ENCODE measurements at places on chromosomes 16 and 17. TPM values are rescaled to one million over a fixed set of nuclear protein-coding genes. Genes with fewer than 3 reads are reported as not detected.

GRCh38 chr16:53768593-53768992 lies 64.6 kb downstream of the FTO start:
- no peaks in the 10 kb centered on the region for H3K27me3 ChIP-seq
- no peak overlapping the region for H3K4me3 ChIP-seq
- no peaks in the 10 kb centered on the region for H3K36me3 ChIP-seq
- no peak overlapping the region for H3K27ac ChIP-seq
- DNase-seq: no peak

DNA sequence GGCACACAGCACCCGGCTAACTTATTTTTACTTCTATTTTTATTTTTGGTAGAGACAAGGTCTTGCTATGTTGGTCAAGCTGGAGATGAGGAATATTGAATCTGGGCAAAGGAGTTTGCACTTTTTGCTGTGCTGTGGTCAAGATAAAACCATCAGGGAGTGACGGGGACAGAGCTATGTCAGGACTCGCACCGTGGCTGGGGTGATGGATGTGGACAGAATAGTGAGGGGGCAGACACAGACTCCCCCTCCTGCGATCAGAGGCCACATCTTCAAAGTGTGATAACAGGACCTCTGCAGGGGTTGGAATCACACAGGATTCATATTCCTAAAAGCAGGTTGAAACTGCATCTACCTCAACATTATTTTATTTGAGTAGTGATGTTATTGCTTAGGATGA lies 25.6 kb downstream of the IL21R start:
- H3K36me3 ChIP-seq: no peaks in the 10 kb centered on the region
- peak; percentile 7 for DNase-seq
- no peak overlapping the region for H3K27ac ChIP-seq

DNA sequence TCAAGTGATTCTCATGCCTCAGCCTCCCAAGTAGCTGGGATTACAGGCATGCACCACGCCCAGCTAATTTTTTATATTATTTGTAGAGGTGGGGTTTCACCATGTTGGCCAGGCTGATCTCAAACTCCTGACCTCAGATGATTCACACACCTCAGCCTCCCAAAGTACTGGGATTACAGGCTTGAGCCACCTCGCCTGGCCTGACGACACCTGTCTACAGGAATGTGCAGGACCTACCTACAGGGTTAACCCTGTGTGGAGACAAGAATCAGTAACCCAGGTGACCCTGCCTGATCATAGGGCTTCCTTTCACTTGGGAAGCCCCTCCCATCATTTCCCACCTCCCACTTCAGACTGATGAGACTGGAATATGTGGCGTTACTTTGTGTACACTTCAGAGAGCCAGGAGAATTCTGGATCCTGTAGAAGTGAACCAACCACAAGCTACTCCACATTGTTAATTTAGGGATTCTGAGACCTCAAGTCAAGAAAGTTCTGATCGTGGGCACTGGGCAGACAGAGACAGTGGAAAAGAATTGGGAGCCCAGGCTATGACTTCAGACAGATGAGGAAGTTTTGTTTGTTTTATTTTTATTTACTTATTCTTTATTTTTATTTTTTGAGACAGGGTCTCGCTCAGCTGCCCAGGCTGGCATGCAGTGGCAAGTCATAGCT lies 5.7 kb upstream of the MILR1 start:
- no peaks in the 10 kb centered on the region for H3K27me3 ChIP-seq
- peak overlapping the region; percentile 40 for H3K27ac ChIP-seq
- no peak overlapping the region for H3K4me3 ChIP-seq
- H3K36me3 ChIP-seq: no peaks in the 10 kb centered on the region

- H3K36me3 ChIP-seq: no peaks in the 10 kb centered on the region
- H3K4me3 ChIP-seq: no peak overlapping the region
- H3K4me1 ChIP-seq: peaks cover 70% of the 10 kb centered on the region
- H3K27me3 ChIP-seq: no peaks in the 10 kb centered on the region
Observed at GRCh38 chr16:4372578-4373355, 1.1 kb downstream of the VASN start.

- DNase-seq: peak; percentile 98
- H3K27ac ChIP-seq: peak overlapping the region; percentile 94
- no peaks in the 10 kb centered on the region for H3K36me3 ChIP-seq
- no peak overlapping the region for H3K4me3 ChIP-seq
- H3K27me3 ChIP-seq: no peaks in the 10 kb centered on the region
Observed at GRCh38 chr17:40111221-40112128, 10.3 kb upstream of the MSL1 start.

- H3K27ac ChIP-seq: peak overlapping the region; percentile 97
- peaks cover 21% of the 10 kb centered on the region for H3K36me3 ChIP-seq
- no peaks in the 10 kb centered on the region for H3K27me3 ChIP-seq
- peak; percentile 50 for DNase-seq
- H3K4me1 ChIP-seq: peaks cover 24% of the 10 kb centered on the region
Observed at GRCh38 chr17:75047398-75048098, 523 bp downstream of the KCTD2 start.

DNA sequence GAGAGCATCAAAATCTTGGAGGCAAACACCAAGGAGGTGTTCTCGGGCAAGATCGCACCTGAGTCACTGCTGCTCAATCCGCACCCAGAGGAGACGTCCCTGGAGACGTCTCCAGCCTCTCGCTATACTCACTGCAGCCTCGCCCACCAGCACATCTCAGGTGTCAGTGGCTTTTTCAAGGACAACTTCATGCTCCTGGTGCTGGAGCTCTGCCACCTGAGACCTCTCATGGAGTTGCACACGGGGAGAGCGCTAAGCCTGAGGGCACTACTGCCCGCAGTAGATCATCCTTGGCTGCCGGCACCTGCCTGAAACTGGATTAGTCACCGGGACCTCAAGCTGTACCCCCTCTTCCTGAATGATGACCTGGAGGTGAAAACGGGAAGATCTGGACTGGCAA lies 2.6 kb upstream of the MBTPS1 start:
- no peak overlapping the region for H3K27ac ChIP-seq
- peaks cover 11% of the 10 kb centered on the region for H3K36me3 ChIP-seq
- DNase-seq: no peak
- H3K27me3 ChIP-seq: no peaks in the 10 kb centered on the region

DNA sequence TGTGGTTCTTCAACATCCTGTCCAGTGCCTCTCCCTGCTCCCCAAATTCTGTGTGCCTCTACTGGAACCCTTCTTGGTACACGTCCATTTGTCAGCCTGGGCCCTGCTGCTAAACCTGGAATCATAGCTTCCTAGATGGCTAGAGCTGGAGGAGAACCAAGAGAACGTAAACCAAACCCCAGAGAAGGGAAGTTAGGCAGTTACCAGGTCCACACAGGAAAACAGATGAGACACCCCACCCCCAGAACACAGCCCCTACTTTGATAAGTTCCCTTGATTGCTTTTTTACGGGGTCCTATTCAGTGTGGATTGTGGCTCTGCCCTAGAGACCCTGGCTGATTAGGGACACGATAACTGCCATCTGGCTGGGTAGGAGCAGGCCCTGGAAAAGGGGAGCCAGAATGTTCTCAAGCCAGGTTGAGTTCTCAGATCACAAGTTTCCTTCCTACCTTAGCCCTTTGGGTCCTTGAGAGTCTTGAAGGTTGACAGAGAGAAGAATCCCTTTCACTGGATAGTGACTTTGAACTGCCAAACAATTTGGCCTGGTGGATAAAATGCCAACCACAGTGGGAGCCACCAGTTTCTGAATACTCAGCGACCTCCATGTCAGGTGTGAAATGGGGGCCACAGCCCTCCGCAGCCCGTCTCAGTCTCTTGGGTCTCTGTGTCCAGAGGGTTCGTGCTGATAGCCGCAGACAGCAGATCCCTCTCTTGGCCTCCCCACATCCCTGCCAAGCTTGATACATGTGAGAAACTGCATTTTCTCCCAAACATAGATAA lies 7.9 kb downstream of the TBX4 start:
- no peaks in the 10 kb centered on the region for H3K36me3 ChIP-seq
- no peak overlapping the region for H3K27ac ChIP-seq
- no peaks in the 10 kb centered on the region for H3K4me1 ChIP-seq
- H3K4me3 ChIP-seq: no peak overlapping the region
- no peak for DNase-seq

DNA sequence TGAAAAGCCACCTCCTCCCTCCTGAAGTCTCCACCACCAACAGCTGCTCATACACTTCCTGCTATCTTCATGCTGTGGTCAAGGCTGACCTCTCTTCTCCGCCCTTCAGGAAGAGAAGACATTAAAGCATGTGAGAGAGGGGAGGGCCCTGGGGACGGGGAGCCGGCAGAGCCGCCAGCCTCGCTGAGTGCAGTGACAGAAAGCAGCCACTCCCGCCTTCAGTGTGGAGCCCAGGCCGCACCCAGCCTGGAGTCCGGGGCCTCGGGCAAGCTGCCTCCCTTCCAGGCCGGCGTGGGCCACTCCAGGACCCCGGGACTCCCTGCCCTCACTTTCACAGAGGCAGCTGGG lies 94.7 kb upstream of the TNRC6C start:
- H3K27ac ChIP-seq: no peak overlapping the region
- no peaks in the 10 kb centered on the region for H3K4me1 ChIP-seq
- H3K27me3 ChIP-seq: no peaks in the 10 kb centered on the region
- no peak overlapping the region for H3K4me3 ChIP-seq

GRCh38 chr16:81810361-81810760 lies 31.3 kb downstream of the PLCG2 start:
- no peaks in the 10 kb centered on the region for H3K4me1 ChIP-seq
- no peaks in the 10 kb centered on the region for H3K27me3 ChIP-seq
- H3K27ac ChIP-seq: no peak overlapping the region
- no peaks in the 10 kb centered on the region for H3K36me3 ChIP-seq
- no peak for DNase-seq

DNA sequence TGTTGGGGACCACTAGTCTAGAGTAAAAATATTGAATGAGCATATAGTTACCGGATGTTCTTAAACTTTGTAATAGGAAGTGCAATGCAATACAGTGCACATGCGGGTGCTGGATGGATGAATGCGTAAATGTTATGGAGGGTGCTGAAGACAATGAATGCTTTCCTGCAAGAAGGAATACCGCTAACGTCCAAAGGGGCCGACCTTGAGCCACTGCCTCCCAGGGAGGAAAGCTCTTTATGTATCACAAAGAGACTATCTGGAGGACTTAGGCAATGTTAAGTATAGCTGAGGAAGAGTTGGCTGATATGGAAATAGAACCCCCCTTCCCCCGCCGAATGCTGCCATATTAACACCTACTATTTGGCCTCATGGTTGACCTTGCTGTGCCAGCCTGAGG lies 27.5 kb upstream of the SHCBP1 start:
- DNase-seq: no peak
- no peaks in the 10 kb centered on the region for H3K4me1 ChIP-seq
- no peaks in the 10 kb centered on the region for H3K36me3 ChIP-seq
- H3K4me3 ChIP-seq: no peak overlapping the region
- no peak overlapping the region for H3K27ac ChIP-seq

DNA sequence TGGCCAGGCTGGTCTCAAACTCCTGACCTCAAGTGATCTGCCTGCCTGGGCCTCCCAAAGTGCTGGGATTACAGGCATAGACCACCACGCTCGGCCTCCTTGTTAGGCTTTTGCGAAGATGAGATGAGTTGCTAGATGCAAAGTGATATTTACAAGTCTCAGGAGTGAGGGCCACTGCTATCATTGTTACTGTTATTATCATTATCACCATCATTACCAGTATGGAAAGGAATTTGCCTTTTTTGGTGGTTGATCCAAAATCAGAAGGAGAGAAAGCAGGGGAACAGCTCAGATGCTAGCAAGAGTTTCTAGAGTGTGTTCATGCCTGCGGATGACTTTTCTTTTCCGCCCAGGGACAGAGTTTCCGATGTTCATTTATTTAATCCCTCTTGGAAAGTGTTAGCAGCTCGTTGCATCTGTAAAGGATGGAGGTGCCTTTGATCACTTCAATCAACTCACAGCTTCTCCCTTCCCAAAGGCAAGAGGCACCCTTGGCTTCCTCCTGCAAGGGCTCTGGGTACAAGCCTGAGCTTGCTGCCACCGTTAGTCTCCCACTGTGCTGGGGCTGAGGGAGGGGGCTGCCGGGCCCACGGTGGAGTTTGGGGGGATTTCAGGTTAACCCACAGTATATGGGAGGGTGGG lies 21.6 kb downstream of the ITPRIPL2 start:
- no peak overlapping the region for H3K27ac ChIP-seq
- H3K4me1 ChIP-seq: peaks cover 8% of the 10 kb centered on the region
- DNase-seq: no peak
- no peaks in the 10 kb centered on the region for H3K36me3 ChIP-seq
- no peak overlapping the region for H3K4me3 ChIP-seq
- H3K27me3 ChIP-seq: no peaks in the 10 kb centered on the region

DNA sequence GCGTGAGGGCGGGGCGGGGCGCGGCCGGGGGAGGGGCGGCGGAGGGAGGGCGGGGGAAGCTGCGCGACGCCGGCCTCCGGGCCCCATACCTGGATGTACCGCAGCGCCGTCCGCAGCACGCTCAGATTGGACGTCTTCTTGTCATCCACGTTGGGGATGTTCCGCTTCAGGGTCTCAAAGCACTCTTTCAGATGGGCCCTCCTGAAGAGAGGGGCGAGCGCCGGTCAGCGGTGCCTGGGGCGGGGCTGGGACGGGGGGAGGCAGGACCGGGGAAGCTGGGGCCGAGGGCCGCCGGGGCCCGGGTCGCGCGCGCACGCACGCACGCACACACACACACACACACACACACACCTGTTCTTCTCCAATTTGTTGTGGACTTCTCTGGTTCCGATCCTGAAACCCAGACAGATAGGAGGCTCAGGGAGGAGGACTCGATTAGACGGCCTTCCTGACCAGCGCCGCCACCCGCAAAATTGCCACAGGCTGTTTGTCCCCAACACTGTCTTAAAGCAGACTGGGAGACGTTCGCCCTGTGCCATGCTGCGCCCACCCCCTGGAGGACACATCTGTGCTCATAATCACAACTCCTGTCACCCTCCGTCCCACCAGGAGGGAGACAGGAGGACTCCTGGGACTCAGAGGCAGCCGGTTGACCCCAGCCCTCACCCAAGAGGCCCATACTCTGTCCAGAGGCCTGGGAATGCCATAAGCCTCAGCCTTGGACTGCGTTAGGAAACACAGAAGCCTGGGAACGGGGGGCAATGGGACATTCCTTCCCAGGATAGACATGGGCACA lies 6.7 kb downstream of the MNT start:
- no peaks in the 10 kb centered on the region for H3K27me3 ChIP-seq
- DNase-seq: peak; percentile 53
- peak overlapping the region; percentile 99 for H3K27ac ChIP-seq
- H3K4me1 ChIP-seq: peaks cover 56% of the 10 kb centered on the region
- H3K4me3 ChIP-seq: no peak overlapping the region
- H3K36me3 ChIP-seq: no peaks in the 10 kb centered on the region

GRCh38 chr16:85211271-85211801 lies 99.1 kb upstream of the CIBAR2 start:
- H3K27me3 ChIP-seq: no peaks in the 10 kb centered on the region
- H3K36me3 ChIP-seq: no peaks in the 10 kb centered on the region
- DNase-seq: peak; percentile 35
- peaks cover 50% of the 10 kb centered on the region for H3K4me1 ChIP-seq

DNA sequence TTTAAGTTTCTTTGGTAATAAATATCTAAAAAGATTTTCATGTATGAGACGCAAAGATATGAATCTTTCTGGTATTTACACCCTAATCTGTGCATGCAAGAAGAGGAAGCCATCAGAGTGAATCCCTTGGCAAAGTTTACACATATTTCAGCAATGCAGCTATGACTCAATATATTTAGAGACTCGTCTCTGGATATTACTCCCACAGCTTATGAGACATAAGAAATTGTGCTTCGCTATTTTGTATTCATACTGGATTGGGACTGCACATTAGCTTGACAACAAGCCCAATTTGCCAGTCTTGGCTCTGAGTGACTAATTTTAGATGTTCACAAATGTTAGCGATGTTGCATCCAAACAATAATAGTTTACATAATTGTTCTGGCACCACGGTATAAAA lies 532.0 kb downstream of the CDH11 start:
- no peak overlapping the region for H3K27ac ChIP-seq
- no peaks in the 10 kb centered on the region for H3K36me3 ChIP-seq
- DNase-seq: no peak
- H3K27me3 ChIP-seq: no peaks in the 10 kb centered on the region

Gene HSPB9
- total RNA-seq: 0.22 TPM

Gene SP6
- 0.33 TPM for total RNA-seq

Gene FBXO39
- 0.19 TPM for total RNA-seq

Gene TIMM22
- 14.4 TPM for total RNA-seq

Gene KRT33A
- not detected for total RNA-seq

Data from adrenal gland (tissue), 19 donors.